ENCODE measurements at places on chromosomes 1 and 21.

GRCh38 chr1:111873460-111874030 is 115.9 kb downstream of the KCND3 start:
- no peak for DNase-seq

DNA sequence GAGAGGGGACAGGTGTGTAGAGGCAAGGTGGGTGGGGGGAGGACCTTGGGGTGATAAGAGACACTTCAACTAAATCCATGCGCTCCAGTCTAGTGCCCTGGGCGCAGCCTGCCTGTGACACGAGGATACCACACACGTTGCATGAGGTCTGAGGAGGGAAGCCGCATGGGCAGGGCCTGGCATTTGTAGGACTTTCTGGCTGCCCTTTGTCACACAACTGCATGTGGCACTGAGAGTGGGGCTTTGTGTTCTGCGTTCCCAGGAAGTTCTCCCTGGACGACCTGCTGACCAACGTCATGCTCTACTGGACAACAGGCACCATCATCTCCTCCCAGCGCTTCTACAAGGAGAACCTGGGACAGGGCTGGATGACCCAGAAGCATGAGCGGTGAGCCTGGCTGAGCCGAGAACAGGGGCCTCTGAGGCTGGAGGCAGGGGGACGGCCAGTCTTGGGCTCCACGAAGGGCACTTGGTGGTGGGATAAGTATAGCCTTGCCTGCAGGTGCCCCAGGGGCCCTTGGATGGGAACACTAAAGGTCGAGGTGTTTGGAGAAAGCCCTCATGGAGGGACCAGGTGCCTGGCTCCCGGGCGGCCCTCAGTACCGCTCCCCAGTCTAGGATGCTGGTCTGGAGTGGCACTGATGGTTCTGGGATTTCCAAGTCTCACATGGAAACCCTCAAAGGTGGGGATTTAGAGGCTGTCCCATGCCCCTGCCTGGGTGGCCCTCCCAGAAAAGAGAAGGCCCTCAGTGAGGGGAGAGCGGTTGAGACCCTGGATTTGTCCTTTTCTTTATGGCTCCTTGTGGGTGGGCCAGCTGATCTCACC is 34.5 kb downstream of the EPHX1 start:
- no peak for DNase-seq

DNA sequence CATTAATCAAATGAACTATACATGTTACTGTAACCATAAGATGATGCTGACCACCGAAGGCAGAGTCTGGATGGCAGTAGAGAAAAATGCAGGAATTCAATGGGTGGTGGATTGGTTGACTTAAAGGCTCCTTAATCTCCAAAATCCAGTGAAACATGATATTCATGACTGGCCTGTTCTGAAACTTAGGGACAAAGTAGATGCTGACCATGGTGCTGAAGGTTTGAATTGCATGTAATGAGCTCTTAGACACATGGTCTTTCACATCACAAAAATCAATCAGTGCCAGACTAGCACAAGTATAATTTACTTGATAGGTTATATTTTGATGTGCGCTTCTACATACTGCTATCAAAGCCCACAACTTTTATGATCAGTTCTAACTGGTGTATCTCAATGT is 30.9 kb upstream of the NTMT2 start:
- no peak for DNase-seq

GRCh38 chr1:199809311-199809710 is 218.2 kb upstream of the NR5A2 start:
- DNase-seq: no peak

- no peak for DNase-seq
Observed at GRCh38 chr1:53061123-53061858, 722 bp upstream of the PODN start.

GRCh38 chr1:21874778-21875547 is 62.1 kb downstream of the HSPG2 start:
- no peak for DNase-seq

DNA sequence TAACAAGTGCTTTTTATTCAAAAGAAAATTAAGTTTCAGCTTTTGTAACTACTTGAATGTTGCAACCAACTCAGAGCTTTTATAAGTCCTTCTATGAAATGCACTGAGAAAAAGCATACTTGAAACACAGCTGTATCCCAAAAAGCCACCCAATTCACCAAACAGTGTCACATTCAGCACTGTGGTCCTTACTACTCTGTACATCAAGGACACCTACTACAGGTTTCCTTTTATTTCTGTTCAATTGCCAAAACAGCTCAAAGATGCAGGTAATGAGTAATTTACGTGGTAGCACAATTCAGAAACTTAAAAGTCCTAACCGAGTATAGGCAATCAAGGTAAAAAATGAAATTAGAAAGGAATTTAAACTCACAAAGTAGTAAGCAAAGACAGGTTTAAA is 2.5 kb downstream of the EIF4G3 start:
- DNase-seq: no peak

GRCh38 chr21:45465105-45465504 is 60.1 kb downstream of the COL18A1 start:
- no peak for DNase-seq

- no peak for DNase-seq
Observed at GRCh38 chr1:19411612-19412011, 73.7 kb downstream of the CAPZB start.

DNA sequence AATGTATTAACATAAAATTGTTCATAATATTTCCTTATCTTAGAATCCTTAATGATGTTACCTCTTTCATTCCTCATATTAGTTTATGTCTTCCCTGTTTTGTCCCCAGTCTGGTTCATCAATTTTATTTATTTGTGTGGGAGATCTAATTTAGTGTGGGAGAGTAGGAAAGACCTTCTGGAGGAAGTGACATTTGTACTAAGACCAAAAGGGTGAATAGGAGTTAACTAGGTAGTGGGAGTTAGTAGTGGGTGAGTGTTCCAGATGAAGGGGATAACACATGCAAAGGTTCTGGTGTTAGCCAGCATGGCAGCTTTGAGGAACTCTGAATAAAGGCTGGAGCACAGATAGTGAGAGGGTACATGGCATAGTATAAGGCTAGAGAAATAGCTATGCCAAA is 21.4 kb downstream of the RASAL2 start:
- no peak for DNase-seq

DNA sequence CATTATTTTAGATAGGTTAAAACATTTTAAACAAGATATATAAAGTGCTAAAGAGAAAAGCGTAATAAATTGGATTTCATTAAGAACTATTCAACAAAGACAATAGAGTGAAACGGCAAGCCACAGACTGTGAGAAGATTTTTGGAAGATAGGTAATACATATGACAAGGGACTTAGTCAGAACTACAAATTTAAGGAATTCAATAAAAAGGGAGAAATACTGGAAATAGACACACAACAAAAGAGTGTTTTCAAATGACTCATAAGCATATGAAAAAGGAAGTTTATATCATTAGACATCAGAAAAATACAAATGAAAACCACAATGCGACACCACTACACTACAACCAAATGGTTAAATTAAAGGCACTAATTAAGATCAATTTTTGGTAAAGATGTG is 90.5 kb downstream of the GDAP2 start:
- DNase-seq: no peak

DNA sequence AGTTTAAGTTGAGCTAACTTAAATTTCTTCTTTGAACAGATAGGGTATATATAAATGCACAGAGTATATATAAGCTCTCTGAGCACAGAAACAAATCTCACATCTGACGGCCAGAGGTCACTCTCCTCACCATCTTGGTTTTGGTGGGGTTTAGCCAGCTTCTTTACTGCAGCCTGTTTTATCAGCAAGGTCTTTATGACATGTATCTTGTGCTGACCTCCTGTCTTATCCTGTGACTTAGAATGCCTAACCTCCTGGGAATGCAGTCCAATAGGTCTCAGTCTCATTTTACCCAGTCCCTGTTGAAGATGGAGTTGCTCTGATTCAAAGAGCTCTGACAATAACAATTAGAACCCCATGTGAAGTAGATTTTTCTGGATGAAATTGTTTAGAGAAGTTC is 1.6 kb upstream of the MOV10 start:
- DNase-seq: no peak

DNA sequence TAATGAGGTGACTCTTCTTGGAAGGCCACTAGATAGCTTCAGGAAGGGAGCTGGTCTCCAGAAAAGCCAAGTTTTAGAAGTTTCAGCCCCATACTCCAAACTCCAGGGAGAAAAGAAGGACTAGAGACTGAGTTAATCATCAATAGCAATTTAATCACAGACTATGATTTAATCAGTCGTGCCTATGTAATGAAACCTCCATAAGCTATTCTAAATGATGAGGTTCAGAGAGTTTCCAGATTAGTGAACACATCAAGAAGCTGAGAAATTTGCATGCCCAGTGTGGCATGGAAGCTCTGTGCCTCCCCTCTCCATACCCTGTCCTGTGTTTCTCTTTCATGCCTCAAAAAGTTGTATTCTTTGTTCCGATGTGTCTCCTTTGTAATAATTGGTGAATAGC is 49.2 kb upstream of the CCDC190 start:
- DNase-seq: no peak

DNA sequence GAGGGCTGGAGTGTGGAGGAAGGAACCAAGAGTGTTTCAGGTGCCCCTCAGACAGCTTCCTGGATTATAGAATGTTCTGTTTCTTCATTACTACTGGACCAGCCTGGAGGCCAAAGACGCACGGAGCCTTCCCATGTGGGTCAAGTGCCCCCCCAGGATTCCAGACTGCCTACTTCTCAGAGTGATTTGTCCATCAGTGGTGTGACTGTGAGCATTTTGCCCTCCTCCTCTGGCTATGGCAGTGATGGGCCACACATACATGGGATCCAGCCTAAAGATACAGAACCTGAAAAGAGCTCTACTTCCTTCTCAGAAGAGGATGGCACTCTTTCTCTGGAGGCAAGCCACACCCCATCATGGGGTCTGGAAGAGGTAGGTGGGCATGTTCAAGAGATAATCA is 64.9 kb downstream of the MACF1 start:
- DNase-seq: no peak

DNA sequence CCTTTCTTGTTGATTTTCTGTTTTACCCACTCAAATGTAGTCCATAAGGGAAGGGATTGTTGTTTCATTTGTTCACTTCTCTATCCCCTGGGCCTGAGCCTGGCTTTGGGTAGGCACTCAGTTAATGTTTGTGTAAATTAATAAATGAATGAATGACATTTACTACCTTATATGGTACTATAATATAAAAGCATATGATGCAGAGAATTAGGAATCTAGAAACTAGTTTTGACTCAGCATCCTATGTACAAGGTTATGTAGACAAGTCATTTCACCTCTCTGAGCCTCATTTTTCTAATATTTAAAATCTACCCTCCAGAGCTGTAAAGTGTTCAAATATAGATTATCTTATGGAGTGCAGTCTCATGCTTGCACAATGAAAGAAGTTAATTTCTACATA is 68.9 kb upstream of the S1PR1 start:
- no peak for DNase-seq

- DNase-seq: no peak
Observed at GRCh38 chr1:64493831-64494230, 23.9 kb downstream of the CACHD1 start.

- DNase-seq: no peak
Observed at GRCh38 chr1:83641206-83641658, 357.7 kb downstream of the TTLL7 start.

DNA sequence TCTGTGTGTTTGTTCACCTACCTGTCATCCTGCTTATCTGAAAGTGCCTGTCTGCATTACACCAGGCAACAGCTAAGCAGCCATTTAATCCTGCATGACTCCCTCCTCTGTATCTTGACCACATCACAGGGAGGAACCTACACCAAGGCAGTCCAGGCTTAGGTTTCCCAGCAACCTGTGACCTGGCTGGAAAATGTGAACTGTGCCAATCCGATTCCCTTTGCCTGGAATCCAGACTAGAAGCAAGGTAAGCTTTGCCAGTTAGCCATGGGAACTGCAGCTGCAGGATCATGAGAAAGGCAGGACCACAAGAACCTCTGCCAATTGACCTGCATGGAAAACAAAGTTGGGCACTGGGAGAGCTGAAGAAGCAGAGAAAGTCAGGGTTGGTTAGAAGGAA is 6.3 kb upstream of the ATP1B1 start:
- no peak for DNase-seq

GRCh38 chr1:241611063-241611462 is 29.1 kb downstream of the CHML start:
- peak; percentile 50 for DNase-seq

DNA sequence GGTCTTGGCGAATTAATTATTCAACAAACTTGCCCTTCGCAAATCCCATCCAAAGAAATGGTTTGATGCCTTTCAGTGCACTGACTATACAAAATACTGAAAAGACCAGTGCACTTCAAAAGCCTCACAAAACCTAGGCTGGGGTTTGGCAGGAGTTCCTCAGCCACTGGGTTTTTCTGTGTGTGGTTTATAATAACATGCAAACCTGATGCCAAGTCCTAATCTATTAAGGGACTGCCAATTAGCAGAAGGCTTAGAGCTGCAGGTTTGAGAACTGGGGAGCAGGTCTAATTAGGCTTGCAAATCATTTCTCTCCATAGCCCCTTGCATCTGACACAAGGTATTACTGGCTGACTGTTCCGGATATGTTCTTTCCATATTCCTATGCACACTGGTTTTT is 27.7 kb downstream of the PLPP3 start:
- no peak for DNase-seq

- no peak for DNase-seq
Observed at GRCh38 chr1:83958704-83959103, 40.2 kb downstream of the TTLL7 start.

GRCh38 chr1:63134501-63135173 is 187.7 kb upstream of the FOXD3 start:
- DNase-seq: no peak

- no peak for DNase-seq
Observed at GRCh38 chr21:42500736-42501135, 4.7 kb upstream of the RSPH1 start.

- no peak for DNase-seq
Observed at GRCh38 chr21:41559658-41560631, 52.0 kb upstream of the TMPRSS2 start.

DNA sequence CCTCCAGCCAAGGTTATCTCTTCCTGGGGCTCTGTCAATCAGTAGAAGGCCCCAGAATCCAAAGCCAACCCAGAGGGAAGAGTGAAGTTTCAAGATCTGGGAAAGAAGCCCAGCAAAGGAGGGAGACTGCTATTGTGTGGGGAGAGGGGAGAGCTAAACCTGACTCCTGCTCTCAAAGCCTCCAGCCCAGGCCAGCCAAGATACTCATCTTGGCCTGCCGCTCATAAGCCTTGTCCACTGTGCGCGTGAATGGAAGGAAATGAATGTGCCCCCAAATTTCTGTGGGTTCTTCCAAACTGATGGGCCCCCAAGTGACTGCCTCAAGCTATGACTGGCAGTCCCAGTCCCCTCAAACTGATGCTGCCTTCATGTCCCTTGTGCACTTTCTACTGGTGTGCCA is 2.0 kb downstream of the PLXNA2 start:
- DNase-seq: no peak

DNA sequence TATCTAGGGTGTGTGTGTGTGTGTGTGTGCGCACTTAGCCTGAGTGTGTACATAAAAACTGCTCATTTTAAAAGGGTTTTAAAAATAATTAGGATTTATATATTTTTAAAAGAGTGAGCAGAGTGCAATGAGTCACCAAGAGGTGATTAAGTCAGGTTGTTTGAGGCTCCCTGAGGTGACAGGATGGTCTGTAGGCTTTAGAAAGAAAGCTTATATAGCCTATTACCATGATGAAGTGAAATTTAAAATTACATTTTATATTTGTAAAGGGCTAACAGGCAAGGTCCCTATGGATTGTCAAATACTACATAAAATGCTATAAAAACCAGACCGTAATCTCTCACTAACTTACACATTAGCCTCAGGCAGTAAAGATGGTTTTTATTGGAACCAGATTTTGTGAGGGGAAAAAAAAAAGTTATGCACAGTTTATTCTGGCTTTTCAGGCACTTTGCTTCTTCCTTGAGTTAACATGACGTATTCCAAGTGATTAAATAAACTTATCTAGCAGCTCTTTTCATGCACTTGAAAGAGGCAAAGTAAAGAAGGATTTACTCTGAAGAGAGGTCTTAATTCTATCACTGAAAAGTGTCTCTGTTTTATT is 711.7 kb upstream of the PTBP2 start:
- no peak for DNase-seq
